ENCODE measurements at places on chromosomes 3 and 15.

GRCh38 chr15:68725736-68726135 is 95.0 kb downstream of the ANP32A start:
- no peak for DNase-seq

DNA sequence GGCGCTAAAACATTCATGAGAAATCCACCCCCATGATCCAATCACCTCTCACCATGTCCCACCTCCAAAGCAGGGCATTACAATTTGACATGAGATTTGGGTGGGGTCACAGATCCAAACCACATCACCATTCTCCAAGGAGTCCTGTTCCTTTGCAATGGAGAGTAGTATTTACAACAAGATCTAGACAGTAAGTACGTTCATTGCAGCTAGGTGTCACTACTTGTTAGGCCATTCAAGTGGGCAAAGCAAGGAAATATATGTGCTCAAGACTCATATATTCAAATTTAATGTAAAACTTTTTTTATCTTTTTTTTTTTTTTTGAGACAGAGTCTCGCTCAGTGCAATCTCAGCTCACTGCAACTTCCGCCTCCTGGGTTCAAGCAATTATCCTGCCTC is 79.3 kb downstream of the AQP9 start:
- no peak for DNase-seq

DNA sequence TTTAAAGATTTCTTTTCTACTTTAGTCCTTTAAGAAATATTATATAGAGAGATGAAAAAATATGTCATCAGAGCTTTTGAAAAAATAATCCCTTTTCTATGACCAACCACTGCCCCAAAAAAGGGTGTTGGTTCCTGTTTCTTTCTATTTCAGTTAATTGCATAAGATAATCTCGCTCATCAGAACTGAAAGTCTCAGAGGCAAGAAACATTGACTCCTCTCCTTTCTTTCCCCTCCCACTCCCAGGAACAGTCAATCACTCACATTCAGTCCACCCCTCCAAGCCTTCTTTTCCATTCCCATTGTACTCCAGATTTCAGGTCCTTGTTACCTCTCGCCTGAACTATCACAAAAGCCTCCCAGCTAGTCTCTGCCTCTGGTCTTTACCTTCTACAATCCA is 153.7 kb upstream of the ABI3BP start:
- DNase-seq: no peak

DNA sequence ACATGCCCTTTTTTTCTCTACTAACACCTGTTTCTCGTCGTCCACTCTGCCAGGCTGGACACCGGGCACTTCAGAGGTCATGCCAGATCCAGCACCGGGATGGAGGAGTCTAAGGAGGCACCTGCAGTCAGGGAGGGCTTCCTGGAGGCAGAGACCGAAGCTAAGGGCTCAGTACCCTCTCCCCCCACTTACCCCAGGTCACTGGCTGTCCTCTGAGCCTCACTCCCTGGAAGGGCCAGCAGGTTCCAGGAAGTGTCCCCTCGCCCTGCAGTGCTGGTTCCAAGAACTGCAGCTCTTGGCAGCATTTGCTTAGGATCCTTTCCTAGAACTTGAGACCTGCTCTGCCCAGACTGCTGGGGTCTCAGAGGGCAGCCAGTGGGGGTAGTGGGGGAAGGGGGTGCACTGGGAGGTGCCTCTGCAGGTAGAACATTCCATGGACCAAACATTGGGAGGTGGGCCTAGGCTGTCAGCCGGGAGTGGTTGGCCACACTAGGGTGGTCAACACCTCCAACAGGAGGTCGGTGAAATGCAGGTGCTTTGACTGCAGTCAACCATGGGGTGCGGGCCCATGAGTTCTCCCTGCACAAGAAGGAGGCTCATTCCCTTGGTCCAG is 11.3 kb downstream of the CISH start:
- DNase-seq: no peak

- no peak for DNase-seq
Observed at GRCh38 chr15:60476713-60477112, 2.2 kb downstream of the ICE2 start.

- no peak for DNase-seq
Observed at GRCh38 chr3:56133423-56133822, 334.8 kb downstream of the ERC2 start.

DNA sequence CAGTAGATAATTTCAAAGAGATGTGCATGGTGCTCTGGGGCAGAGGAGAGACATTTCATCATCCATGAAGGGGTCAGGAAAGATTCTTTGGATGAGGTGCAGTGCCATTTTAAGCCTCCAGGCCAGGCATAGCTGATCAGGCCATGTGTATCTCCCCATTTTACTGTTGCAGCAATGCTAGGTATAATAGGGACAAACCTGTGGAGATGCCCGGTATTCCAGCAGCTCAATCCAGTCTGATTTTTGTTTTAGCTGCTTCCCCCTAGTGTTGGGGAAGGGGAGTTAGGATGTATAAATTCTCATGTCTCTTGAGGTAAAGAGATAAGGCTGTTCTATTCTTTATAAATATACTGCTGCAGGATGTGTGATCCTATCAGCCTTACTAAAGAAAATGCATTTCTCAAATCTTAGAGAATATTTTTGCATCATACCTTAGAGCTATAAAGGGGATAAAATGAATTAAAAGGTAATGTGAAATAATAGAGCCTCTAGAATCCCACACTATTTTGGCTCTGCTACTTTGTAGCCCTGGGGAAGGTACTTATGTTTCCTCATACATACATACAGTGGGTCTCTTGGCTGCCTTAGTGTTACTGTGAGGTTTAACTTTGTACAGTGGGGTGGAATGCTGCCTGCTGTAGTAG is 5.2 kb downstream of the CDV3 start:
- no peak for DNase-seq

- no peak for DNase-seq
Observed at GRCh38 chr15:68370768-68371151, 61.2 kb downstream of the ITGA11 start.

DNA sequence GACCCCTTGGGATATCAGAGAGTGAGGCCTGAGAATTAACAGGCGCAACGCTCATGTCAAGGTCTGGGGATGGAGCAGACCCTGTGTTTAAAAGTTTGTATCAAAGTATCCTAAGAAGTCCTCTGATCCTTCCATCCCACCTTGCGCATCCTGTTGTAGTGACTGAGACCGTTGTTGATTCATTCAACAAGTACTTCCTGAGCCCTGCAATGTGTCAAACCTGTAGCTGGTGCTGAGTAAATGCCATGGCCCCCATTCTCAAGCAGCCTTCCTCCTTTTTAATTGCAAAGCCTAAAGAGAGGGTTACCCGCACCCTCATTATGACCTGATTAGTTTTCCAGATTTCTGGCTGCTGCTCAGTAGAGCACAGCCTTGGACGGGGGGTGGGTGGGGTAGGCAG is 46.4 kb downstream of the RPLP1 start:
- DNase-seq: no peak

DNA sequence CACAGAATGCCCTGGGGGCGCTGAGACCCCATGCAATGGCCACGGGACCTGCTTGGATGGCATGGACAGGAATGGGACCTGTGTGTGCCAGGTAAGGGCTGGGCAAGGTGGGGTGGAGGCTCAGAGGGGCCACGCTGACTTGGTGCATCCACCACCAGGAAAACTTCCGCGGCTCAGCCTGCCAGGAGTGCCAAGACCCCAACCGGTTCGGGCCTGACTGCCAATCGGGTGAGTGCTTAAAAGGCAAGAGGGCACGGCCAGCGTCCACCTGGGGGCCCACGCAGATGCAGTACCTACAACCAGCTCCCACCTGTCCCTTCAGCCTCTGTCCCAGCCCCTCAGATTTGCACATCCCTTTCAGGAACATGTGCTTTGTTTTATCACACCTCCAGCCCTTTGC is 6.9 kb downstream of the STAB1 start:
- DNase-seq: no peak

DNA sequence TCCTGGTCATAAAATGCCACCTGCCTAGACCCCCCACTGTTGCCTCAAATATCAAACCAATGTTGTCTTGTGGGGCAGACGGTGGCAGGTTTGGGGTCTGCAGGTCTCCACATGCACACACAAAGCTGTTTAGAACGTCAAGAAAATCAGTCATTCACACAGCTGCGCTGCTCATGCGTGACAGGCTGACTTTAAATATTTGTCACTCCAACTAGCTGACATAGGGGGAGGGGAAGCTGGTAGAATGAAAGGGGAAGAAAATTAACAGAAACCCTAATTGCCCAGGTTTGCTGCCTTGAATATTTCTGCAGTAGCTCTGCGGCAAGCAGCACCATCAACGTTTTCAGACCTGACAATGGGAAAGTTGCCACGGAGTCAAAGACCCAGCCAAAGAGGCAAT is 201.8 kb downstream of the ABHD5 start:
- no peak for DNase-seq

GRCh38 chr3:21601178-21601577 is 149.8 kb downstream of the ZNF385D start:
- no peak for DNase-seq

DNA sequence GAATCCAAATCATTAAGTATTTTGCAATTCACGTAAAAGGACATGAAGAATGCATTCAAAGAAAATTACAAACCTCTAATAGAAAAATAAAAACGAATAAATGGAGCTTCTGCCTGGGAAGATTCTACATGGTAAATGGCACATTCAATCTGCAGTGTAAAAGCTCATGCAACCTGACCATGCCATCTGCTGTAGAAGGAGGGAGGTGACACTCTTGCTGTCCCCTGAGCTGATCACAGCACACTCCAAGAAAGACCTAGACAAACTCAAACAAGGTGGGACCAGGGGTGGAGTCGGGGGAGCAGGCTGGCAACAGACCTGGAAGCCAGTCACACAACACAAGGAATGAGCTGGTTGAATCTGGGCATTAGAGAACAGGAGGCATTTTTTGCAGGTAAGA is 101.8 kb downstream of the BDH1 start:
- no peak for DNase-seq

DNA sequence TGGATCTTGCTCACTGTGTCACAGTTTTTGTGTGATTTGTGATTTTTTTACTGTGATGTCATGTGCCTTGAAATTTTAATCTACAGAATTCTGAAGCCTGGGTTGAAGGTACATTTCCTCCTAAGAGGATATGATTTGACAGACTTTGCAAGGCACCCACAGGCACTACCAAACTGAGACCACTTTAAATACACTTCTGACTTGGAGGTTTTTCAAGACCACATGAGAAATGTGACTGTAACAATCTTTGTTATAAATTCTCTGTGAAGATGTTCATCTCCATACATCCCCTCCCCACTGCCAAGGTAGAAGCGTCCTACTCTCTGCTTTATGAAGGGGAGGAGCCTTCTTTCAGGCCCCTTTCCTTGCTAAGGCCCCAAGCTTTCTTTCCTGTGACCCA is 22.8 kb downstream of the UBXN7 start:
- no peak for DNase-seq

- no peak for DNase-seq
Observed at GRCh38 chr3:17411157-17411877, 331.1 kb downstream of the TBC1D5 start.

DNA sequence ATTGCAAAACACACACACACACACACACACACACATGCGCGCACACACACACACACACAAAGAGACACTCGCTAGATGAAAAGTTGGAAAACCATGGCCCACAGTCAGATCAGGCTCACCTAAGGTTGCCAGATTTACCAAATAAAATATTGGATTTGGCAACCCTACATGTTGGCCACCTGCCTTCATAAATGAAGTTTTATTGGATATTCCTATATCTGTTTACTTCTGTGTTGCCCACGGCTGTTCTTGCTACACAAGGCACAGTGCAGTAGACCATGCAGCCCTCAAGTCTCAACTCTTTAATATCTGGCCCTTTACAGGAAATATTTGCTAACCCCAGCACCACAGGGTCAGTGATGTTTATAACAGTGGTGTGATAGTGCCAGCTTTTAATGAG is 445.0 kb upstream of the PROK2 start:
- DNase-seq: no peak

GRCh38 chr3:47000198-47000815 is 20.8 kb downstream of the NBEAL2 start:
- no peak for DNase-seq

- DNase-seq: no peak
Observed at GRCh38 chr3:196638861-196639482, 522 bp upstream of the NRROS start.

GRCh38 chr3:123626881-123627280 is 42.0 kb upstream of the HACD2 start:
- DNase-seq: no peak

DNA sequence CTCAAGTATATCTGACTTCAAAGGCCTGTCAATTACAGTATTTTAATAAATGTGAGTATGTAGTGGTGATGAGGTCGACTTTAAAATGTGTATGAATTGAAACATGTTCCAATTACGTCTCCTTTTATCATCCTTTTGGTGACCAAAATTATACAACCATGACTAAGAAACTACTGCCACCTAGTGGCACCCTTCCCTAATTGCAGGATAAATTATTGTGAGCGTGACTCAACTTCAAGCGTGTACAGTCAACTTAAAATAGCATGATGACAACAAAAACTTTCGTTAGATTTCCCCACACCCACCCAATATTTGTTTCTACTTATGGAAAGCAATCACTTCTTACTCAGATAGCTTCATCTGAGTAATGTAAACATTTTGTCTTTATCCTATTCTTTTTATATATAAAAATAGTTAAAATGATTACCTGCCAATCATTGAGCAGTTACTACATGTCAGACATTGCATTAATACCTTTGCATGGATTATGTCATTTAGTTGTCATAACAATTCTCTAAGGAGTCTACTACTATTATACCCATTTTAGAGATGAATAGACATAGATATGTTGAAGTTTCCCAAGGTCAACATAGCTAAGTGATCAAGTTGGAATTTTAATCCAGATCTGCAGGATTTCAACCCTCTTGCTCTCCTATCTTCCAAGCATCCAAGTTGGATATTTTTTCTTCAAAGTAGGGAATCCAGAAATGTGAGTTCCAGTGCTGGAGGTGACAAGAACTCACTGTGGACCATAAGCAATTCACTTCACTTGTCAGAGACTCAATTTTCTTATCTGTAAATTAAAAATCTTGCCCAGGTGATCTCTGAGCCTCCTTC is 106.0 kb downstream of the MEX3B start:
- DNase-seq: no peak

- no peak for DNase-seq
Observed at GRCh38 chr15:64216196-64216595, 53.4 kb upstream of the PPIB start.

DNA sequence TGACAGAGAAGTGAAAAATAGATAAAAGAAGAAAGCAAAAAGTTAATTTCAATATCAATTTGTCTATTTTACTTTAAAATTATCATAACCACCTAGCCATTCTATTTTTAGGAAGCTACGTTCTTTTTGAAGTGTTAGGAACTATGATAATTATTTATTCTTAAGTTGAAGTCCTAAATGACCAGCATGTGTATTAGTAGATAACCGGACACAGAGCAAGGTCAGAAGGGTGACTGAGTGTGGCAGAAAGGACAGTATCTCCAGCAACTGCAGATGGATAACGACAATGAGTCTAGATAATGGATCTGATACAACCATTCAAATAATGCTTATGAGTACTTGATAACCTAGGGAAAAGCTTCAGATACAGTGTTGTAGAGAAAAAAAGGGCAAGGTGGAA is 198.0 kb downstream of the PDE8A start:
- DNase-seq: no peak

DNA sequence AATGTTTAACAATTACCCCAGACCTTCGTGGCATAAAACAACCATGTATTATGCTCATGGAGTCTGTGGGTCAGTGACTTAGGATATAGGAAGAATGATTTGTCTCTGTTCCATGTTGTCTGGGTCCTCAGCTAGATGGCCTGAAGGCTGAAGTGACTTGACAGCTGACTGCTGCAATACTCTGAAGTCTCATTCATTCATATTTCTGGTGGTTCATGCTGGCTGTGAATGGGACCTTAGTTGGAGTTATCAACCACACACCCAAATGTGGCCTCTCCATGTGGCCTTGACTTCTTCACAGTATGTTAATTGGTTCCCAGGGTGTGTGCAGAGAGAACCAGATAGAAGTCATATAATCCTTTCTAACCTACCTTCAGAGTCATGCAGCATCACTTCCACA is 145.1 kb upstream of the BFSP2 start:
- no peak for DNase-seq

Data from hippocampal formation (tissue), 2 donors.